ENCODE measurements at places on chromosomes 5 and 9.
A peak's percentile ranks its signal among the peaks of the same experiment; 100 is the strongest.

DNA sequence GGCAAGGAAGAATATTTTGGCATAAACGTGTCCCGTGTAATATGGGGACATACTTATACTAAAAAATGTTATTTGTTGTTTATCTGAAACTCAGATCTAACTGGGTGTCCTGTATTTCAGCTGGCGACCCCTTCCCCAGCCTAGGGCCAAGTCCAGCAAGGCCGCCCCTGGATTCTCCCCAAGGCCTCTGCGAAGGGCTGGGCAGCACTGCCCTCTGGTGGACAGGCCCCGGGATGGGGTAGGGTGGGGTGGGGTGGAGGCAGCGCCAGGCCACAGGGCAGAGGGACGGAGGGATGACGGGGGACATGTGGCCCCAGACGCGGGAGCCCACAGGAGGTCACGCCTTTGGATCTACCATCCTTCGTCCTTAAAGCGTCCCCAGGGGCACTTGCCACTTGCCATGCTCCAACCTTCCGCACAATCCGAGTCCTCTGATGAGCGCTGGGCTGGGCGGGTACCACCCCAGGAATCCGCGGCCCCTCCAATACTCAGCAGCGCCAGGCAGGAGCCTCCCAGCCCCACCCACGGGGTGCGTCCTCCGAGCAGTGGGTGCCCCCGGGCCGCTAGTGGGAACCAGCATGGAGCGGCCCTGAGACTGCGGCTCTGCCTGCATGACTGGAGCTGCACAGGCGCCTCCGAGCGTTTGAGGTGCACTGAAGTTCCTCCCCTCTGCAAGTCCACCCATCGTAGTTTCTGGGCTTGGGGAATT is 7.1 kb upstream of the AGPAT2 start:
- peak; percentile 91 for DNase-seq

GRCh38 chr5:16723821-16724220 is 107.0 kb upstream of the RETREG1 start:
- no peak for DNase-seq

DNA sequence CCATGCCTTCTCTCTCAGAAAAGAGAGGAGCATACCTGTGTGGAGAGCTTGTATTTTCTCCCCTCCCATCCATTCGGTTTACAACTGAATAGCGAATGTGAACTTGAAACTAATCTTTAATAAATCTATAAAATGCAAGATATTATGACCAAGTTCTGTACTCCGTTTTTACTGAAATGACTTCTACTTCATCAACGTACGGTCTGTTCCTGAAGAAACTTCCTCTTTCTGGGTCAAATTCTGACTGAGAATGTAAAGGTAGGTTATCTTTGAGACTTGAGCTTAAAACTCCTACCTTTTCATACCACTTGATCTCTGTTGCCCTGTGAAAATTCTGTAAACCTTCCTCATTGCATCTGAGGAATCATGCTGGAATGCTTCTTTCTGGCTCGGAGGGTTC is 4.2 kb upstream of the CTNNAL1 start:
- DNase-seq: no peak

GRCh38 chr5:148903587-148903986 is 77.2 kb downstream of the ADRB2 start:
- no peak for DNase-seq

DNA sequence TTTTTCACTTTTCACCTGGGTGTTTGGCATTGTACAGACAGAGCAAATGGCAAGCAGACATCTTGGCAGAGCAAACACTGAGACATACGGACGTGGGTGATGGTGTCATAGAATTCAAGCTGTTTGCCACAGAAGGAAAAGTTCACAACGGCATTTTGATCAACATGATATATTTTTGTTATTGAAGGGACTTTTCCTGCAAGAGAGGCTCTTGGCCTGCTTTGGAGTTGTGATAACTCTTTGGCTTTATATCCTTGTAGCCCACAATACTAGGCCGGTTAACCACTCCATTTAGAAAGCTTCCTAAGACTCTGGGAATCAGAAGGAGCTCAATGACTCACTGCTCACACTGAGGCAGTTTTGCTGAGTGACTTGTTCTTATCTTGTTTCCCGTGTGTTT is 1038.3 kb downstream of the TLE1 start:
- DNase-seq: no peak

Data from GM03348 (cell line).